AG04450 (cell line): ENCODE measurements at places on chromosomes 4 and X. TPM values are rescaled to one million over a fixed set of nuclear protein-coding genes. Genes with fewer than 3 reads are reported as not detected.

TACR3 gene
- not detected in 2 replicates for polyA plus RNA-seq

KCNE5 gene
- 0.29 and 0.56 TPM in 2 replicates for polyA plus RNA-seq

HOPX gene
- 2.2 and 2.9 TPM in 2 replicates for polyA plus RNA-seq

PDE6B gene
- polyA plus RNA-seq, result 0.20 and 0.64 TPM in 2 replicates

TMPRSS11E gene
- polyA plus RNA-seq, result not detected in 2 replicates

TSPAN7 gene
- polyA plus RNA-seq, result 0.07 TPM in 1 of 2 replicates, not detected in the other

ZNF718 gene
- polyA plus RNA-seq, result 2.1 and 2.6 TPM in 2 replicates

ANTXR2 gene
- polyA plus RNA-seq, result 87.7 and 105 TPM in 2 replicates

SCD5 gene
- polyA plus RNA-seq, result 11.9 and 13.1 TPM in 2 replicates

H2AZ1 gene
- polyA plus RNA-seq, result 355 and 447 TPM in 2 replicates

RBMXL3 gene
- polyA plus RNA-seq, result not detected in 2 replicates

SYP gene
- polyA plus RNA-seq, result 0.07 and 0.15 TPM in 2 replicates
